ENCODE measurements at places on chromosomes 13 and 19.

GRCh38 chr13:31374682-31375081 is 174.9 kb downstream of the B3GLCT start:
- no peak for DNase-seq

- DNase-seq = no peak
Measured at GRCh38 chr13:106450991-106451390, 84.5 kb downstream of the EFNB2 start.

DNA sequence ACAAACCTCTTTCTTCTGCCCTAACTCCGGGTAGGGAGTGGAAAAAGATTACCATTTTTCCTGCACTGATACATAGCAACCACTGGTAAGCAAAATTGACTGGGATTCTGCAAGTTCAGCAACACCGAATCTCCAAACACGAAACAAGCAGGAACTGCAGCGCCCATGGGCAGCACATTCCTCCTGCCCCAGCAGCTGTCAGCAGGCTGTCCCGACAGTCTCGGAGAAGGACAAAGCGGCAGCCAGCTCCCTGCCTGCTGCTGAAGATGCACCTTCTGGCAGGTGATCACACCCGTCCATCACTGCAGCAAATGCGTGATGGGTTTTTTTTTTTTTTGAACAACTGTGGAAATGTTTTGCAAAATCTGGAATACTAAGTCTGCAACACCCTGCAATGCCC is 6.7 kb downstream of the TMTC4 start:
- no peak for DNase-seq

GRCh38 chr13:66077132-66077689 is 1152.9 kb downstream of the PCDH9 start:
- no peak for DNase-seq

DNA sequence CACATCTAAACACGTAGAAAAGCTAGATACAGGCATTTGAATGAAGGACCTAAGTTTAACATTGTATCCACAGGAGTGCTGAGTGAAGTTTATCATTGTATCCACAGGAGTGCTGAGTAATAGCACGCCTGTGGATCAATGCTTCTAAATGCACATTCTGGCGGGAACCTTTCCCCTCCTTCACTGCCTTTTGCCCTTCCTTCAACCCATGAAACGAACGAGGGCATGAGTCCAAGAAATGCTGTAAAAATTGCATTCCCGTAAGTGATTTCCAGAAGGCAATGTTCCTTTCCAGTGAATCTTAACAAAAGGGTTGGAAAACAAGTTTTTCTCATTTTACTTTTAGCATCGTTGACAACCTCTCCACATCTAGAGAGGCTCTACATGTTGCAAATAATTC is 88.1 kb downstream of the ZDHHC20 start:
- DNase-seq = no peak

DNA sequence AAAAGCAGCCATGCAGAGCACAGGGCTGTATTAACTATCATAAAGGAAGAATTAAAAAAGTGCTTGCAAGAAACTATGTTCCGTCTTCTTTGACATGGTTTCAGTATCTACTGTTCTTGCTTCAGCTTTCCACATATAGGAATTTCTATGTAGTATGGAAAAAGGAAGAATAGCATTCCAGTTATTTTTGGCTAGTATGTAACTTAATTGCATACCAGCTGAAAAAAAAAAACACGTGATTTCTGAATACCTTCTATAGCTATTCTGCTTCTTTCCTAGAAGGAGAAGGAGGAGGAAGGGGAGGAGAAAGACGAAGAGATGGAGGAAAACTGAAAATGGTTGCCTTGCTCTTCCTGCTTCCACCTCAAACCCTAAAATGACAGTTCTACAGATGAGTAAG is 619.0 kb downstream of the KCTD12 start:
- no peak for DNase-seq

DNA sequence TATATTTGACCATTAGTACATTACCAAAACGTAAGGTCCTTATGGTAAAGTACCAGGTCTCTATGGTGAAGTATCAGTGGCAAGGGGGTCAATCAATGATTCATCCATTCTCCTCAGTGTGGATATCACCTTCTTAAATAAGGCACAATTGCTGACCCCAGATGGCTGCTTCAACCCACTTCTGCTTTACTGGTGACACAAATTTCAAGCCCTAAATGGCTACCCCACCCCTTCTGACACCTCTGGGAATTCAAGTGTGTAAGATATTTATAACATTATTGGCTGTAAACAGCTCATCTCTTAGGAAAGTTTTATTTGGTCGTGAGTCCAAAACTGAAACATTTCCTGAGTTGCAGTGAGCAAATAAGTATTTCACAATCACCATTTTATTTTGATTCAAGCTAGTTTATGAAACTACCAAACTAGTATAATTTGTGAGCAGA is 7.9 kb upstream of the WBP4 start:
- DNase-seq = no peak
